ENCODE measurements at places on chromosomes 4 and X. TPM values are rescaled to one million over a fixed set of nuclear protein-coding genes. Genes with fewer than 3 reads are reported as not detected.
A peak's percentile ranks its signal among the peaks of the same experiment; 100 is the strongest.

Gene FAM236D
- not detected for polyA plus RNA-seq

Gene GATA1
- 1.3 TPM for polyA plus RNA-seq

Gene EGFL6
- polyA plus RNA-seq = 88.3 TPM

DNA sequence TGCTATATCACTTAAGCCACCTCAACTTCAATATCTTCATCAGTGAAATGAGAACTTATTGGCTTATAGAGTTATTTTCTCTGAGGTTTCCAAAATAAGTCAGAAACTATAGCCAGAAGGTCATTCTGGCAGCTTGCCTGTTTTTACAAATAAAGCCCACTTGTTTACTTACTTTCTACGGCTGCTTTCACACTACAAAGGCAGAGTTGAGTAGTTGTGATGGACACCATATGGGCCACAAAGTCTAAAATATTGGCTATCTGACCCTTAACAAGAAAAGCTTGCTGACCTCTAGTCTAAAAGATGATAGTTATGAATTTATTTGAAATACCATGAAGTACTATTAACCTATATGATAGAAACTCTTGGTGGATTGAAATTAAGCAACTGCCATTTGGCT, 67.3 kb upstream of the ATOH1 start:
- peak; percentile 28 for DNase-seq

DNA sequence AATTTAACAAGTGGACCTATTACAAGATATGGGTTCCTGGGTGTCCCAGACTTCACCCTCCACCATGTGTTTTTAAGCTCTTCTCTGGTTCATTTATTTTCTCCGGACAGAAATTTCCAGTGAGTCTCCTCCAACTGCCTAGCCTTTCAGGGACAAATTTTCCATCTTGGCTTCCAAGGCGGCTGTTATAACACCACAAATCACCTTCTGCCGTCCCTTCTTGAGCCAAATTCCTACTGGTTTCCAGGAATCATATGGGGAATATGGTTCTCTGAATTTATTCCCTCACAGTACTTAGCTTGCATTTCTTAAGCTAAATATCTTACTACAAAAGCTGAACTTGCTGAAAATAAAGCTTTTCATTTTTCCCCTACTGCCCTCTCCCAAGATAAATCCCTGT, 18.8 kb downstream of the NEXMIF start:
- DNase-seq = no peak

DNA sequence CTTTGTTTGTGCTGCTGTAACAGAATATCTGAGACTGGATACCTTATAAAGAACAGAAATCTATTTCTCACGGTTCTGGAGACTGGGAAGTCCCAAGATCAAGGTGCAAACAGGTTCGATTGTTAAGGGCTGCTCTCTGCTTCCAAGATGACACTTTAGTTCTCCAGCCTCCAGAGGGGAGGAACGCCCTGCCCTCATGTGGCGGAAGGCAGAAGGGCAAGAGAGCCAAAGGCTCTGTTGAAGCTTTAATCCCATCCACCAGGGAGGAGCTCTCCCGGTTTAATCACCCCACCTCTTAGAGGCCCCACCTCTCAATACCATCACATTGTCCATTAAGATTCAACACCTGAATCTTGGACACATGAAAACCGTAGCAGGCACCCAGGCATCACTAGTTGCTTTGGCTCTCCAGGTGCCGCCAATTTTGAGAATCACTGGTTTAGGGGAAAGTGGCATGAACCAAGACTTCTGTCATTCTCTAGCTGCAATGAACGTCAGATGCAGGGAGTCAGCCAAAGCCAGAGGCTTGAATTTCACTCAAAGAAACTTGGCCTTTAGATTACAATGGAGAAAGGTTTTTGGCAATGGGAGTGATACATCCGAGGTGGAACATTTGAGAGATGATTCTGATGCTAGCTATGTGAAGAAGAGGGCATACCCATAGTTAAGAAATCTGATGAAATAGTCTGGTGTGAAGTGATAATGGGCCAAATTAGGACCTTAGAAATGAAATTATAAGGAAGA, 15.7 kb downstream of the FHL1 start:
- no peak for DNase-seq

DNA sequence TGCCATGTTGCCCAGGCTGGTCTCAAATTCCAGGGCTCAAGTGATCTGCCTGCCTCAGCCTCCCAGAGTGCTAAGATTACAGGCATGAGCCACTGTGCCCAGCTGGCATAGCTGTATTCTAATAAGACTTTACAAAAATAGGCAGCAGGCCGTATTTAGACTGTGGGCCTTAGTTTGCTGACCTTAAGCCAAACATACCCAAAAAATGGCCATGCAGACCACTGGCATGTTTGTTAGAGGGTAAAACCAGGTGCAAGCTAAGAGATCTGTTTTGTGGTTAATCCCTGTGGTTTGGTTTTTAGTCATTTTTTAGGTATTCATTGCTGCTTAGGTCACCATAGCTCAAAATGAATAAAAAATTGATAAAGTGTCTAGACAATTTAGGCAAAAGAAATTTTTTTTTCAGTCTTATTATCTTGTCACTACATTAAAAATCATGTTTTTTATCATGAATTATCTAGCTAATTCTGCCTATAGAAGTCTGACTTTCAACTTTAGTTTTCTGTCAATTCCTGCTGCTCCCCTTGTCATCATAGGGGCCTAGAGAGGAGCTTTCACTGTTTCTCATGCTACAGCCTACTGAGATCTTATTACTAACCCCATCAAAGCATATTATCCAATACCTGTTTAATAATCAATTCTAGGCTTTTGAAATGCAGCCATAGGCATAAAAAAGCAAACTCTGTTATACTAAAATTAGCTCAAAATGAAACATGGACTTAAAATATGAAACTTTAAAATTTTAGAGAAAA, 7.5 kb upstream of the SPINK2 start:
- DNase-seq = no peak

DNA sequence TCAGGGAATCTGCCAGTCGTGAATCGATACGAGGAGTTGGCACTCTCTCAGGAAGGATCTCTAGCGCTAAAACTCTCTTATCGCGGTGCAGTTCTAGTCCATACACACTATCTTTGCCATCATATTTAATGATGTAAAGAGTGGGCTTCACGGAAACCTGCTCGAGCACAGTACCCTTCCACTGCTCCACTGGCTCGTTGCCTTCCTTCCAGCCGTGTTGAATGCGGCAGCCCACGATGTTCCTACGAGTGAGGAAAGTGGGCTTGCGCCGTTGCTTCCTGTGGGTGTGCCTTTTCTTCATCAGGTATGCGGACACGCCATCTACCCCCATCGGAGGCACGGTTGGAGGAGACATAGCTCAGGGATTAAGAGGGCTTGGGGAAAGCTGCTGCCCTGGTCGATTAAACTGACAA, 661 bp downstream of the SPIN4 start:
- peak; percentile 21 for DNase-seq

- DNase-seq = no peak
Observed at GRCh38 chrX:15465896-15466651, 27.1 kb downstream of the PIR start.

GRCh38 chr4:124104101-124104500, 608.4 kb downstream of the ANKRD50 start:
- DNase-seq = no peak

- DNase-seq = no peak
Observed at GRCh38 chr4:81460191-81460701, 11.5 kb downstream of the RASGEF1B start.

- DNase-seq = no peak
Observed at GRCh38 chrX:40420899-40421729, 159.7 kb upstream of the ATP6AP2 start.

DNA sequence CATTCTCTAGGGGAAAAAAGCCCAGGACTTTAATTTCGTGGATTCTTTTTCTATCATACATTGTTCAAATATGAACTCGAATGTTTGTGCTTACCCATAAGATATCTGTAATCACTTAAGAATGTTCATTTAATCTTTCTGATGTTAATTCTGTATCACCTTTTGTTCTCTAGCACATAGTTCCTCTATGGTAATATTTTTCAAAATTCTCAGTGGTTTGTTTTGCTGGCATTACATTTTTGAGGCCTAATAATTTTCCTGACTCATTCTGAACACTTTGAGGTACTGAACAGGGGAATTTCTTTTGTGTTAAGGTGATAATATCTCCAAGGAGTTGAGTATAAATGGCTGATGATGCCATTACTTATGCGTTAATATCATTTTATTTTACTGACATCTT, 490.7 kb upstream of the PITX2 start:
- DNase-seq = no peak

DNA sequence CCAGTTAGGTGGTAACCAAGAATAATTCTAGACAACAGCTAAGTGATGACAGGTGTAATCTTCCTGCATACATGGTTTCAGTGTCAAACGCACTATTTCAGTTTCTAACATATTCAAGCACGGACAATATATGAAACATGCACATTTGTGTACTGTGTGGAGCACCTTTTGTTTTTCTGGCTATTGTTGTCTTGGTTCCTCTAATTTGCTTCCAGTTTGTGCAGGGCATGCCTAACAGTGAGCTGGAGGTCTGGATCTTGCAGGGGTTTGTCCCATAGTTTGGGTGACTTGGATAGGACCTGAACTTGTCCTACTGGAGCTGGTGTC, 70.5 kb upstream of the TBC1D9 start:
- no peak for DNase-seq

DNA sequence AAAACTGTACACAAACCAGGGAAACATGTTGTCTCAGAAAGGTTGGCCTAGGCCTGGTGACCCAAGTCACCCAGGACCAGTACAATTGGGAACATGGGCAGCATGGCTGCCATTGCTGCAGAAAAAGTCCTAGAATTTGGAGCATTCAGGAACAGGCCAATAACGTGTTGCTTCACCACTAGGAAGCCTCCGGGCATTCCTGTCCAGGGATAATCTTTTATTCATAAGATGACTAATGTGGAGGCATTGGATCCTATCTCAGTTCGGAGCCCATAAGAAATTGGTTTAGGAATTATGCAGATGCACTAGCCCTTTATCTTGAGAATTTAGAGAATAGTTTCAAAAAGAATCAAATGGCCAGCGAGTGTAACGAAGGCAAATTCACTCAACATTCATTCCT, 242.8 kb upstream of the NDST4 start:
- no peak for DNase-seq

GRCh38 chr4:6560416-6561172, 14.4 kb upstream of the MAN2B2 start:
- DNase-seq = peak; percentile 74

DNA sequence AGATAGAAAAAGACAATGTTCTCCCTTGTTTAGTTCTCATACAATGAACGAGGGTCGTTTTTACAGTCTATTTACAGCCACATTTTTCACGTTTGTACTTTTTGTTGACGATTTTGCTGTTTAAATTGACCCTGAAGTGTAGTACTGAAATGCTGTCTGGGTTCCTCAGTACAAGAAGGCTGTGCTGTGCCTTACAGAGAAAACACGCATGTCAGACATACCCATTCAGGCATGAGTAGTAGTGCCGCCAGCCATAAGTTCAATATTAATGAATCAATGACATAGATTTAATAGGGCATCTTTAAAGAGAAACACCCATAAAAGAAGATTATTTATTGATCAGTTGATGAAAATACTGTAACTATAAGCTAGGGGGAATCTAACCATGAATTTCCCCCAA, 459.8 kb upstream of the EPHA5 start:
- DNase-seq = no peak

DNA sequence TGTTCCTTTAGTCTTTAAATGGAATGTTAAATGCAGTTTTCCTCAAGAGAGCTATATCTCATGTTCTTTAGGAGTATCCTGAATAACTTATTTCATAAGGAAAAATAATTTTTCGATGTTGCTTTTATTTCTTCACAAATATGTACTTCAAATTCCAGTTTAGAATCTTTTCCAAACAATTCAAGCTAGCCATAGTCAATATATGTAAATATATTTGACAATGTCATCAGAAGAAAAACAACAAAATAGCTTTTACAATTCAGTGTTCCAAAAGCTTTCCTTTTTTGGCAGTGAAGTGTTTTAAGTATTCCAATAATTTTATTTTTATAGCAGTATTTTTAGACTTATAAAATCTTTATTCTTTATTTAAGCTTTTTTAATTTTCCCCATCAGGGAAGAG, 1532.0 kb downstream of the PCDH18 start:
- DNase-seq = no peak

DNA sequence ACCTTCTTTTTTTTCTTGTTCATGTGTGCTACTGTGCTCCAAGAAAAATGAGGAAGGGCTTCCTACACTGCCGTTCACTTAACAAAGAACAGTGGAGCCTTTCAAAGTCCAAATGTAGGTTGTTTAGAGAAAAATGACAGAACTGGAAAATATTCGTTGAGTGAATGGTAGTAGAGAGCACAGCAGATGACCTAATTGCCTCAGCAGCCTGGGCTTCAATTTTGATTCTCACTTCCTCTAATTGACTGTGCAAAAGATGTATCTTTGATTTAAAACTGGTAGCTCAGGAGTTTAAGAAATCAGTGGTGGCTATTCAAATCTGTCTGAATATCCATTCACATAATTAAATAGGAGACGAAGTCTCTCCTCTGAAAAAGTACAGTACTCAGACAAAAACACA, 5.2 kb downstream of the NLGN4X start:
- DNase-seq = no peak

DNA sequence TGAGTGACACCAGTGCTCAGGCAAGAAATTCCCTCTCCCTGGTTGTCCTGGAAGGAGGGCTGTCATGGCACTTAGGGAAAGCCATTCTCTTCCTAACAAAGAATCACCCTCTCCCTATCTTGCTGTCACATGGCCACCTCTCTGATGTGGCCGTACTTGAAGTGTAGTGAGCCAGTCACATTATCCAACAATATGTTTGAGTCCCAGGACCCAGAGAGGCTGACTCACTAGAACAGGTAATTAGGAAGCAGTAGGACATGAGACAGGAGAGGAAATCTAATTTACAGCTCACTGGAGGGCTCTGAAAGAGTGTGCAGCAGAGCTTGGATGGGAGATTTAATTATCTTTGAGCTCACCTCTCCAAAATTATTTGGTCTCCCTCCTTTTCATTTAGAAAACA, 299.1 kb downstream of the ARHGAP24 start:
- no peak for DNase-seq

DNA sequence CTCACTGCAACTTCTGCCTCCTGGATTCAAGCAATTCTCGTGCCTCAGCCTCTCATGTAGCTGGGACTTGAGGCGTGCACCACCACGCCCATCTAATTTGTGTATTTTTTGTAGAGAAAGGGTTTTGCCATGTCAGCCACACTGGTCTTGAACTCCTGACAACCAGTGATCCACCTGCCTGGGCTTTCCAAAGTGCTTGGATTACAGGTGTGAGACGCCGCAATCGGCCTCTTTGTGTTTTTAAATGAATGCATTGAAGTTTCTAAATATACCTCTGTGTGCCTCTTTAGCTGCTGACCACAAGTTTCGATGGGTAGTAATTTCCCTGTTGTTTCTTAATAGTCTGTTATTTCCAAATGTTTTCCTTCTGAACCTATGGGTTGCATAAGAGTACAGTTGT, 765.3 kb upstream of the GRIA3 start:
- DNase-seq = no peak

Measured in left lung (tissue), 14 donors.